AG20443 (cell line): ENCODE measurements at places on chromosomes 6 and 20.

GRCh38 chr6:70884074-70884983 is 72.5 kb downstream of the B3GAT2 start:
- peak; percentile 93 for DNase-seq

DNA sequence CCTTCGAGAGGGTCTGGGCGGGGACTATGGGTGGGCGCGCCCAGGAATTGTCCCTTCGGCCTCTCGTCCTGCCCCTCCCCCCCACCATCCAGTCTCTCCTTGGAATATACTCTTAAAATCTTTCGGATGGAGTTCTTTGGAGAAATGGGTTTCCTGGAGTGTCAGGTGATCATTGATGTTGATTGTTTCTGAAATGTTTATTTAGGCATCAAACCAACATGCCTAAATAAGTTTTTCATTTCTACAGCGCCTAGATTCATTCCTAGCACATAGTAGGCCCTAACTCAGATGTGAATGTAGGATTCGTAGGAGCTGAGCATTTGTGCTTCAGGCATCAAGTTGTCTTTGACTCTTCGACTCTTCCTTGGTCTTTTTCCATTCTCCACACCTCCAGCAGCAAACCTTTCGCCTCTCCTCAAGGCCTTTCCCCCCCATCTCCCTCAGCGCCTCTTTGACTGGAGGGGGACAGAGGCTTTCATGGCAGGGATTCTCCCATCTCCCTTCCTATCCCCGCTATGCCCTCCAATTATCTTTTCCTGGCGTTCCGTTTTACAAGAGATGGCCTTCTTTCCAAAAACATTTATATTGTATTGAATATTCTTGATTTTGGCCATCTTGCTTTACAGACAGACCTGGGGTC is 610 bp downstream of the CASP8AP2 start:
- no peak for DNase-seq

- DNase-seq: no peak
Measured at GRCh38 chr6:102223942-102224341, 830.4 kb downstream of the GRIK2 start.

DNA sequence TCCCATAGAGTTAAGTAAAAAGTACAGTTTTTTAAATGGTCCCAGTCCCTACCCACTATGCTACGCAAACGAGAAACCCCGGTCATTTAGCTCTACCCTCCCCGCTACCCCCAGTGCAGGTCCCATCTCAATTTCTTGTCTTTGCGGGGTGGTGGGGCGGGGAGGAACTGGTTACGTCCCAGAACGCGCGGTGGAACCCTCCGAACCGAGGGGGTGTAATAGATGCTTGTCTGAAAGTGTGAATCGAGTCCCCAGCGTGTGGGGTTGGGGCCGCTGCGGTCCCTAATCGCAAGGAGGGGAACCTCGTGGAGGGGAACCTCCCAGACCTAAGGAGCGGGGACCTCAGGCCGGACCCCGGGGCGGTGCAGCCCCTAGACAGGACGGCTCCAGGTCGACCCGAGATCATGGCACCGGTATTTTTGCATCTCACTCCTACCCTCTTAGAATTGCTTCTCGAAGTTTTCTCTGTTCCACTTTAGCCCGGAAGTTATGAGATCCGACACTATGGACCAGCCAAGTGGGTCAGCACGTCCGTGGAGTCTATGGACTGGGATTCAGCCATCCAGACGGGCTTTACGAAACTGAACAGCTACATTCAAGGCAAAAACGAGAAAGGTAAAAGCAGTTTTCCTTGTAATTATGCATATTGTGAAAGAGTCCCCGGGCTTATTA is 779 bp downstream of the HEBP2 start:
- DNase-seq: peak; percentile 26

DNA sequence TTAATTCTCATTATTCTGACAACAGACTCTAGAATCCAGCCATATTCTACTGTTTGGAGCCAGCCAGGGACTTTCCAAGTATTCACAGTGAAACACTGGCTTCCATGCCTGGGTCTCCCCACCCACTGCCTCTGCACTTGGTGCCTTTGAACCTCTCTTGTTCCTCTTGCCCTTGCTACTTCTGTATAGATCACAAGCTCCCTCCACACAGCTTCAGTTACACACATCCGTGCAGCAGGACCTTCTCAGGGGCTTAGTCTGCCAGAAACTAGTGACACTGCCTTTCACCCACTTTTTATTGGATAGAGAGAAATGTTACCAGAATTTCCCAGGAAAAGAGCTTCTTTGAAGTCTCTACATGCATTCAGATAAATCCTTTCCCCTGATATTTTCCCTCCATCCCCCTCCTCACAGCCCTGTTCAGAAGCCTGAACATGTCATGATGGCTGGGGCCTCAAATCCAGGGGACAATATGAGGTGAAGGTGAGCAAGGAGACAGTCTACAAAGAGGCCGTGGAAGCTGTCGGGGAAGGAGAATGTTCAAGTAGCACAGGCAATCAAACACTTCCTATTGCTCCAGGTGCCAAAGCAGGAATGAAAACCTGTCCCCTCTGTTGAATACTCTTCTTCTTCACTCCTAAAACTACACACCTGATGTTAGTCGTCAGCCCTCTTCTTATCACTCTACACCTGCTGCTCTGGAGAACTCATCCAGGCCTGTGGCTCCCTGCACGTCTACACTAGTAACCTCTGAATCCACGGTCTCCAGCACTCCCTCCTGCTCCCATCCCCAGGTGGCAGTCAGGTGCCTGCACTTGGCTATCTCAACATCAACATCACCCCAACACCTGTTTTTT is 20.2 kb upstream of the HLA-DOA start:
- DNase-seq: no peak

- peak; percentile 53 for DNase-seq
Measured at GRCh38 chr20:610130-611046, at the start of gene TCF15. TCF15 (minus strand) TSS chr20:610309; CDS start chr20:610237, 72 bp downstream.

GRCh38 chr6:128532827-128533226 is 12.4 kb upstream of the PTPRK start:
- peak; percentile 9 for DNase-seq

DNA sequence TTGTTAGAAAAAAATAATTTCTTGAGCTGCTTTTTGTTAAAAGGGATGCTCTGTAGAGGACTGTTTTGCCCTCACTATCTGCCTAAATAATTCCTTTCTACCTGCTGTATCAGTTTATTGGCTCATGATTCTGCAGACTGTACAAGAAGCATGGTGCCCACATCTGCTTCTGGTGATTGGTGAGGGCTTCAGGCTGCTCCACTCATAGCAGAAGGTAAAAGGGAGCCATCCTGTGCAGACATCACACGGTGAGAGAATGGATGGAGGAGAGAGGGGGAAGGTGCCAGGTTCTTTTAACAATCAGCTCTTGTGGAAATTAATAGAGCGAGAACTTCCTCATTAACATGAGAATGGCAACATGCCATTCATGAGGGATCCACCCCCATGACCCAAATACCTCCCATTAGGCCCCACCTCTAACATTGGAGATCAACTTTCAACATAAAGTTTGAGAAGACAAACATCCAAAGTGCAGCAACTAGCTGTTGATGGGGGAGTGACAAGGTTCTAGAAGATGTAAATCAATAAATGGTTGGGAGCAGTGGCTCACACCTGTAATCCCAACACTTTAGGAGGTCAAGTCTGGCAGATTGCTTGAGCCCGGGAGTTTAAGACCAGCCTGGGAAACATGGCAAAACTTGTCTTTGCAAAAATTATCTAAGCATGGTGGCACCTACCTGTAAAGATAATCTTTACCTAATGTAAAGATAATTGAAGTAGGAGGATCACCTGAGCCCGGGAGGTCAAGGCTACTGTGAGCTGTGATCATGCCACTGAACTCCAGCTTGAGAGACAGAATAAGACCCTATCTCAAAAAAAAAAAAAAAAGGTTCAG is 15.7 kb upstream of the AHCY start:
- no peak for DNase-seq

- no peak for DNase-seq
Measured at GRCh38 chr6:47288267-47289090, 21.2 kb downstream of the TNFRSF21 start.

DNA sequence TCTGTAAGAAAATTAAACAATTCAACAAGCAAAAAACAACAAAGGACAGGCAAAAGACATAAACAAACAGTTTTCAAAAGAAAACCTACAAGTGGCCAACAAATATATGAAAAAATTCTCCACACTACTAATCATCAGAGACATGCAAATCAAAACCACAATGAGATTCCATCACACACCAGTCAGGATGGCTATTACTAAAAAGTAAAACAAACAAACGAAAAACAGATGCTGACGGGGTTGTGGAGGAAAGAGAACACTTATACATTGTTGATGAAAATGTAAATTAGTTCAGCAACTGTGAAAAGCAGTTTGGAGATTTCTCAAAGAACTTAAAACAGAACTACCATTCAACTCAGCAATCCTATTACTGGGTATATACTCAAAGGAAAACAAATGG is 537.6 kb downstream of the HDGFL1 start:
- DNase-seq: peak; percentile 14

GRCh38 chr20:8457978-8458377 is 325.9 kb downstream of the PLCB1 start:
- no peak for DNase-seq

DNA sequence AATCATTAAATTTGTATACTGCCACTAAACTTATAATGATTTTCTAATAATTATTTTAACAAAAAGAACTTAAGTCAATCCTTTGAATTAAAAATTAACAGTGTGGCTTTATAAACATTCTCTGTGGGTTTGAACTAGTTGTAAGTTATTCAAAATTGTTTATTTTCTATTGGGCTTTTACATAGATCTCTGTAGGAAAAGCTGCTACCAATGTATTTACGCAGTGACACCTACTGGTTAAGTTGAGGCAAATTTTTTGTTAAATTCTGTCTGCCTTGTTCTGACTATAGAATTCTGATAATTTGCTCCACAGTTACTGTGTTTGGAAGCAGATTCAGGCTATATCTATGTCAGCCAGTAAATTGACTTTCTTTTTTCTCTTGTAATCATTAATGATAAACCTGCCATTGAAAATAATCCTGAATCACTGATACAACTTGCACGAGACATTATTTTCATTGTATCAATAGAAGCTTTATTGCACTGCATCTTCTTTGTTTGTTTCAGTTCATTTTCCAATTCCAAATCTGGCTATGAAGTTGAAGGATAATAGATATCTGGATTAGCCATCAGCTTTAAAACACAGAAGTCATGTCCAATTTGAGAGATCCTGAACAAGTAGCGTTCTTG is 66.0 kb upstream of the UTRN start:
- peak; percentile 40 for DNase-seq

DNA sequence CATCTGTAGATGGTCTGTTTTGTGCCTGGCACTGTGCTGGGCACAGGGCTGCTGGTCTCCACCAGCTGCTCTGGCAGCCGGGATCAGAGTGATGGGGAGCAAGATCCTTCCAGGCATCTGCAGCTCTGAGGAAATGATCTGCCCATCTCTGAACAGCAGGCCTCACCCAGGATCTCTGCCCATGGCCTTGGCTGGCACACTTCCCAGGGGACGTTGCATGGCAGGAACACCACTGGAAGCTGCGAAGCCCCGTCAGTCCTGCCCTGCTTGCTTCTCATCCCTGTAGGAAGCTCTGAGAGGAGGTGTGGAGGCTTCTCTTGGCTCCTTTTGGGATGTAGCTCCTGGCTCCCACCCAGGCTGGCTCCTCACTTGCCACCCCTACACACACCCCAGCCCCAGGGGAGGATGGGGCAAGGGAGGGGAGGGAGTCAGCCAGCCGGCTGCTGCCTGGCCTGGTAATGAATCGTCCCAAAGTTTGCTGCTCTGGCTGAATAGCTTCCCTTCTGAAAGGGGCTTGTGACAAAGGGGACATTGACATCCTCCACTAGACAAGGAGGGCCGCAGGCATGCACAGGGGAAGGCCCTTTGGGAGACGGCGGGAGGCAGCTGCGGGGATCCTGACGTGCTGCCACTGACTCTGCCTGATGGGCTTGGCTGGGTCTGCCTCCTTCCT is 108.9 kb downstream of the VEGFA start:
- DNase-seq: no peak

GRCh38 chr20:35539756-35540212 is 2.1 kb upstream of the ERGIC3 start:
- DNase-seq: no peak

GRCh38 chr6:107646176-107646575 is 156.3 kb downstream of the SOBP start:
- peak; percentile 85 for DNase-seq

- no peak for DNase-seq
Measured at GRCh38 chr6:129029778-129030177, 146.8 kb downstream of the LAMA2 start.

DNA sequence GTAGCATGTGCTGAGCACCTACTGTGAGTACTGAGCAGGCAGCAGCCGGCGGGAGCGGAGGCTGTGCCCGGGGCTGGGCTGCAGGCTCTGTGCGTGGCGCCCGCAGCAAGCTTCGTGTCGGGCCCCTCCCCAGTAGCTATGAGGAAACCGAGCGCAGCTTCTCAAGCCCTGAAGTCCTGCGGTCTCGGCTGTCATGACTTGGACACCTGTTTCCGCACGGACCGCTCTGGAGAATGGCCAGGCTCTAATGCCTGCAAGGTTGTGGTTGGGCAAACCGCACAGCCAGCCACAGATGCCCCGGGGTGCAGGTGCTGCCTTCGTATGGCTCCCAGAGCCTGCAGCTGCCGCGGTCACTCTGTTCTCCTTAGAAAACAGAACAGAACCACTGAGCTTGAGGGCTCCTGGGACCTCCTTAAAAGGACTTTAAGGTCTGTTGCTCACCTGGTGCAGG is 33.7 kb downstream of the PYGB start:
- no peak for DNase-seq

DNA sequence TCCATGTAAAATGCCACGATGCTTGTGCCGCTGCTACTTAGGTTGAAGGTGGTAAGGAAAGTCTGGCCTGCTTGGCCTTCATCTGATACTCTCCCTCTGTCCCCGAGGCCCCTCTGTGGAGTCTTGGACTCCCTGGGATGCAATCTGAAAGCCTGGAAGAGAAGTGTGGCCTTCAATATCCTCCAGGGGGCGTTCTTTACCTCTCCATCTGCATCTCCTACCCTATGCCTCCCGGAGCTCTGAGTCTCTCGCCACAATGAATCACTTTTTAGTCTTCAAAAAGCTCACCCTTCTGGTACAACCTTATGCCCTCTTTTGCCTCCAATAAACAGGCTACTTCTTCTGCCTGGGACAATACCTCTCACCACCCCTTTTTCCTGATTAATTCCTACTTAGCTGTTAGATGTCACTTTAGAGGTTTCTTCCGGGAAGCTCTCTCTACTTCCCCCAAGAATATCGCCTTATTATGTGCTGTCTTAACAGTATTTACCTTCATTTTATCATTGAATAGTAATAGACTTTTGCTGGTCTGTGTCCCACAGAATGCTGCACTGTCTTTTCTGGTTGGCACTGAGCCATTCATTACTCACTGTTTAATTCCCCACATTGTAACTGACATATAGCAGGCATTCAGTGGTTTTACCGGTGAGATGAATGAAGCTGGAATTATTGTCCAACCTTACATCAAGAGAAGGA is 13.9 kb upstream of the ATG5 start:
- DNase-seq: peak; percentile 91

GRCh38 chr6:31663961-31664789 is 622 bp downstream of the GPANK1 start:
- peak; percentile 73 for DNase-seq

DNA sequence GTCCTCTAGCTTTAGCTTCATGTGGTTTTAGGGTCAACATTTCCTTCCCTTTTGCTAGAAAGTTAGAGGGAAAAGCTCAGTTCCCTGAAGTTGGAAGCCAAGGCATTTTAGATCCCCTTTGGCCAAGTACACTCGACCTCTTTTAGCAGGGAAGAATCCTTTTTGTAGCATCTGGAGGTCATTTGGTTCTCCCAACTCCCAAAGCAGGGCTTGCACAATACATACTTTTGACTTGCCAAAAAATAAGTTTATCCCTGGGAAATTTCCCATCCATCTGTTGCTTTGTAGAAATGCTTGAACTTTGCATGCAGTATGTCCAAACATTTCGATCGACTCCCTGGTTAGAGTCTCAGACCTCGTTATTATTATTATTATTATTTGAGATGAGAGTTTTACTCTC is 4.6 kb upstream of the EDEM2 start:
- DNase-seq: peak; percentile 70
